ENCODE measurements at places on chromosomes 1 and 21.

GRCh38 chr1:182041615-182042014 is 19.9 kb downstream of the ZNF648 start:
- no peak for DNase-seq

GRCh38 chr1:84377480-84378095 is 20.7 kb upstream of the DNASE2B start:
- DNase-seq: no peak

- no peak for DNase-seq
Measured at GRCh38 chr1:10693497-10694273, 102.8 kb downstream of the CASZ1 start.

DNA sequence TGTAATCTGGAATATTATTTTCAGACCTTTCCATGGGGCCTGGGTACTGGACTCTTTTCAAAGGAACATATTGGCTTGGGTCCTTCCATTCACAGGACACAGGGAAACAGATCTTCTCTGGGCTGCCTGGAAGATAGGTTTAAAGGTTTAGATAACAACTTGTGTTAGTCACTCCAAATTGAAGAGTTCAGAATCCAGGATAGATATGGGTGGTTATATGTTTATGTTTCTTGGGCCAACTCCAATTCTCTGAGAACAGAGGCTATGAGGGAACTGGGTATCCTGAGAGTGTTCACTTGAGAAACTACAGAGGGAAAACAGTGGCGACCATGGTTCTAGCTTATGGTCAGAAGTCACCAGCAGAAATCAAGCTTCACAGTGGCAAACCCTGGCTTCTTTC is 8.7 kb upstream of the PIGM start:
- no peak for DNase-seq

DNA sequence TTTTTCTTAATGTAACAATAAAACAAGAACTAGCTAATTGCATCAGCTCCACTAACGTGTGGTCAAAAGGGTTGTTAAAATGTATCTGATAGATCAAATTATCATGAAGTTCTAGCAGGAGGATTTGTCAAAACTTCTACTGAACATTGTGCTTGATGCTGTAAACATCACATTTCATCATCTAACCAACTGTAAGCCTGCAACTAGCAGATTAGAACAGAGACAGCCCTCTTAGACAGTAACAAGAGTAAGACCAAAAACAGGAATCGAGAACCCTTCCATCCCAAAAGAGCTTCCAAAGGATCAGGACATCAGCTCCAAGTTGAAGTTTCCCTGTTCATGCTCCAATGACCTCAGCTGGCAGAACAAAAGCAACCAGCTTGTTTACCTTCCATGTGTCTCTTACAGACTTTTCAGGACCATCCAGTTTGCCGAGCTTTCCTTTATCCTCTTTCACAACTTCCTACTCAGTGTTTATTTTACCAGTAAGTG is 44.6 kb downstream of the NIBAN1 start:
- DNase-seq: no peak

DNA sequence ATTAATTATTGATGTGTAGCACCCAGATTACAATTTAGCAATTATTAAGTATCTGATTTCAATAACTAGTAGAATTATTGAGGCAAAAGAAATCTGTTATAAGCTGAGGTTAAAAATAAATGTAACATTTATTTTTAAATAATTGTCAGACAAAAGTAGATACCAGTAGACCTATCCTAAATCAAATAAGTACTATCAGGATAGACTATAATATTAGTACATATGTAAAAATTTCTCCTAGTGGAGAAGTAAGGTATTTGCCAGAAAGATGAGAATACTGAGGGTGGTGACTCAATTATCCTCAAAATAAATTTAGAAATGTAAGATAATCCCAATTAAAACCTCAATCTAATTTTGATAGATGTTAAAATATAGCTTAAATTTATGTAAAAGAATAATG is 377.8 kb upstream of the CHRM3 start:
- DNase-seq: no peak

DNA sequence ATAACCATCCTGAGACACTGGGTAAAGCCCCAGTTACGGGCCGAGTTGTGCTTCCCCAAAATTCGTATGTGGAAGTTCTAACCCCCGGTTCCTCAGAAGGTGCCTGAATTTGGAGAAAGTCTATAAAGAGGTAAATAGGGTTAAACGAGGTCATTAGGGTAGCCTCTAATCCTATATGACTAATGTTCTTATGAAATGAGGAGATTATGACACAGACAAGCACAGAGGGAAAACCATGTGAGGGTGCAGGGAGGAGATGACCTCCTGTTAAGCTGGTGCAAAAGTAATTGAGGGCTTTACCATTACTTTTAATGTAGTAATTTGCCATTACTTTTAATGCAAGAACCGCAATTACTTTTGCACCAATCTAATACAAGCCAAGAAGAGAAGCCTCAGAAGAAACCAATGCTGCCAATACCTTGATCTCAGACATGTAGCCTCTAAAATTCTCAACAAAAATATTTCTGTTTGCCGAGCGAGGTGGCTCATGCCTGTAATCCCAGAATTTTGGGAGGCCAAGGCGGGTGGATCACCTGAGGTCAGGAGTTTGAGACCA is 260.8 kb downstream of the GPATCH2 start:
- DNase-seq: no peak

GRCh38 chr1:14011132-14011531 is 311.1 kb downstream of the PRDM2 start:
- DNase-seq: no peak

GRCh38 chr1:93907718-93908117 is 1.5 kb downstream of the GCLM start:
- no peak for DNase-seq

GRCh38 chr1:88321706-88322105 is 362.4 kb upstream of the PKN2 start:
- DNase-seq: no peak

- no peak for DNase-seq
Measured at GRCh38 chr1:189563784-189564183, 913.9 kb downstream of the BRINP3 start.

DNA sequence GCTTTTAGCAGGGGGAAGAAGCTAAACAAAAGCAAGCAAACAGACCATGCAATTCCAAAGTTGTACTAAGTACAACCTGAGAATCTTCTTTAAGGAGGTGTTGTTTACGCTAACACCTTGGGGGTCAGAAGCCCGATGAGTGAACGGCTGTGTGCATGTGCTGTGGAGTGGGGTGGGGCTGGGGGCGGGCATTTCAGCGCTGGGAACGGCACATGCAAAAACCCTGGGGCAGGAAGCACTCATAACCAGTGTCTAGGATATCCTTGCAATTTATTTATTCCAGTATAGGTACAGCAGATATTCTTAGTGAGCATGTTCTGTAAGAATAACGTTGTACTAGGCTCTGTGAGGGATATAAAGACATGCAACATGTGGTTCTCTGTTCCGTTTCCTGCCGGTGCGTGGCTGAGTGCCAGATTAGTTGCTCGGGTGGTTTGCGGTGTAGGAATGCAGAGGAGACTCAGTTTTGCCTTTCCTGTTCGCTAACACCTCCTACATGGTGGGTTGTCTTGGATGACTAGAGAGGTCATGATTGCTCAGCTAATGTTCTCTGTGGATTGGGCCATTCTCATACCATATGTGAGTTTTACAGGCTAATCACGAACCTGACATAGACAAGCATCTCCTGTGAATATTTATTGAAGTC is 3.7 kb downstream of the FASLG start:
- DNase-seq: no peak

DNA sequence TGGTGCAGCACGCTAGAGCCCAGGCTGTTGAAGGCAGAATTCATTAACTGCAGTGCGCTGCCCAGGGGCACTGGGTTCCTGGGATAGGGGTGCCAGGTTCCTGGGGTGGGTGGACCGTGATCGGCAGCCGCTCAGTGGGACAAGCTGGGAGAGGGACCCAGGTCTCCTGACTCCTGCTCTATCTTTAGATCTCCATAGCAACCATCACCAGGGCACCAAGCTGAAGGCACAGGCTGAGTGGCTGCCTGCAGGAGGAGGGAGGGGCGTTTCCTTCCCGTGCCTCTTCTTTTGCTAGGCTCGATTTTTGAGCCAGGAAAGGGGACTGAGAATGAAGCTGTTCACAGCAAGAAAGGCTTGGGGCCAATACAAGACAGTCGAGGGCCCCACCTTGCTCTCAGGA is 20.9 kb upstream of the CDCP2 start:
- no peak for DNase-seq

- no peak for DNase-seq
Measured at GRCh38 chr1:78522136-78522535, 31.4 kb downstream of the PTGFR start.

DNA sequence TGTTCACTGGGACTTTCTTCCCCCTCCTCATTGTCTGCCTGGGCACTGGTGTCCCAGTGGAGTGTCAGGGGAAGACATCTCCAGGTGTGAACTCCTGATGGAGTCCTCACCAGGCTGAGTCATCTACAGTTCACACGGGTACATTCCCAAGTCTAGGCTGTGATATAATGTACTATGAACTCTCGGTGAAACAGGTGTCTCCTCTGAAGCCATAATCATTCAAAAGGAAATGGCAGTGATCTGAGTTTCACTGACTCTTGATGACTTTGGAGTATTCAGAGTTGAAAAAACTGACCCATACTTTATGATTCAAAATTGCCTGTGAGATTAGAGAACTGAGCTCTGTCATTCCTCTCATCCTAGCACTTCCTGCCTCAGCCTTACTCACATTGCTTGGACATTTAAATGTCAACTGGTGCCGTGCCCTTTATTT is 9.1 kb downstream of the LAMC2 start:
- no peak for DNase-seq

DNA sequence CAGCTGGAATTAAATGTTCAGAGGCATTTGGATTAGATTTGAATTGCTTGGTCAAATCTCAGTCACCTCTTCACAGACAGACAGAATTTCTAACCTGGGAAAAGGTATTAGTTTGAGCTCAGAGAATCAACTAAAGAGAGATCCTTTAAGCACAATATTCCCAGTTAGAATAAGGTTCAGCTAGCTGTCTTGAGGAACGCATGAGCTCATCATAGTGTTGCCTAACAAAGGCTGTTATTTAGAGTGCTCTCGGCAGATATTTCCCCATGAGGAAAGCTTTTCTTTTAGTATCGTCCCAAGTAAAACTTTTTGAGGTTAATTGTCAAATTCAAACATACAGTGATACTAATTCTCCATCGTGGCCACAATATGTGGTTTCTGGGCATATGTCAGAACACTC is 269.9 kb downstream of the HLX start:
- DNase-seq: no peak

- DNase-seq: no peak
Measured at GRCh38 chr1:232634096-232634495, 4.2 kb upstream of the SIPA1L2 start.

DNA sequence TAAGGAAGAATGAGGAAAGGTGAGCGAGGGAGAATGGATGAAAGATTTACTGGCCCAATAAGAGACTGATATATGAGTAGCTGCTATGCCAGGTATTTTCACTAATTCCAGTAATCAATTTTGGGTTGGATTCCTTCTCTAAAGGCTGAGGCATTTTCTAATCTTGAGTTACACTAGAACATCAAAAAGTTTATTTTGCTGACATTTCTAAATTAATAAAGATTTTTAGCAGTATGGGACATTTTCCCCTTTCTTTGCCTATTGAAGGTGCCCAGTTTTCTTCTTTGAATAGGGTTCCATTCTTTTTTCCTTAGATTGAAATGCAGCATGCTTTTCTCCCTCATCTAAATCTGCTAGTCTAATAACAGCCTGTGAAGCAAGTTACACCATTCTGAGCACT is 52.9 kb downstream of the ZNHIT6 start:
- DNase-seq: no peak

- no peak for DNase-seq
Measured at GRCh38 chr1:55474168-55474786, 259.1 kb upstream of the USP24 start.

- DNase-seq: no peak
Measured at GRCh38 chr1:178986204-178986603, 39.5 kb upstream of the FAM20B start.

GRCh38 chr1:166379447-166379846 is 212.6 kb upstream of the FAM78B start:
- no peak for DNase-seq

GRCh38 chr1:206682111-206682510 is 2.6 kb upstream of the MAPKAPK2 start:
- no peak for DNase-seq

DNA sequence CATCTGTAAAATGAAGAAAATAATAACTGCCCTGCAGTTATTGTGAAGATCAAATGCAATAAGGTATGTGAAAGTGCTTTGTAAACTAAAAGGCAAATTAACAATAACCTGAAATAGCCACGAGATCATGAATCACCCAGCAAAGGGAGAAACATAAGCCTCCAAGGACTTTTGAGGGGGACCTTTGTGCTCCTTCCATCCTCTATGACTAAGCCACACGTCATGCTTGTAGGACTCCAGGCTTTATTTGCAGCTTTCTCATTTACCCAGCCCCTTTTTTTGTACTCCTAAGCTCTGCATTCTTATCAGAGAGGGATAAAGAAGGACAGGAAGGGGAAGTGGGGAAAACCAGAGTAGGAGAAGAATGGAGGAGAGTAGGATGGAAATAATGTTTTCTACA is 115.1 kb downstream of the PROX1 start:
- no peak for DNase-seq

DNA sequence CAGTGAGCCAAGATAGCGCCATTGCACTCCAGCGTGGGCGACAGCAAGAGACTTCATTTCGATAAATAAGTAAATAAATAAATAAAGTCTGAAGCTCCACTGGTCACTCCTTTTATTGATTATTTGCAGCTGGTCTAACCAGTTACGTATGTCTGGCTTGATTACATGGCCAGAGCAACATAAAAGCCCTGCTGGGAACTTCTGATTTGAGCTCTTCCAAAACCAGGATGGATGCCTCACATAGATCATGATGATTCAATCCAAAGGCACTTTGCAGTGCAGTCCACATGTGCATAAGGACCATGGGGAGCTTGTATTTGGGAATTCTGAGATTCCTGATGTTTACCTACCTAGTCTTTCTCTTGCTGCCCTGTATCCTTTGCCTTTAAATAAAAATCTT is 24.0 kb downstream of the NSUN4 start:
- DNase-seq: no peak

GRCh38 chr1:234529950-234530237 is 50.9 kb upstream of the TARBP1 start:
- no peak for DNase-seq

DNA sequence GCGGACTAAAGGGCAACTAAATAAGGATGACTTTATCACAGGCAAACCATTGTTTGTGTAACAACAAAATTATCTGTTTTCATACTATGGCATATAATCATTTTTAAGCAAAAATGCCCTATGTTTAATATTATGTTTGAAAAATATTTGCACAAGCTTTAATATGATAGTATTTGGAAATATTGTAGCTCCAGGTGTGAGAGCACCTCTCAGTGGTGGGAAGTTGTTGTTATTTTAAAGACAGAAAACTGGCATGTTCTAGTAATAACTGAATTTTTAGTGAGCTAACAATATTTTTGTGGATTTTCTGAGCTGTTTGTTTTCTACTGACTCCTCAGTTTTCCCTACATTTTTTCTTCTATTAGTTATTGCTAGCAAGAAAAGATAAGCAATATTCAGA is 578.8 kb downstream of the KCNT2 start:
- no peak for DNase-seq
